ENCODE measurements at places on chromosomes 5 and 9.
A peak's percentile ranks its signal among the peaks of the same experiment; 100 is the strongest.

- DNase-seq = no peak
Observed at GRCh38 chr9:38036359-38037084, 32.5 kb downstream of the SHB start.

DNA sequence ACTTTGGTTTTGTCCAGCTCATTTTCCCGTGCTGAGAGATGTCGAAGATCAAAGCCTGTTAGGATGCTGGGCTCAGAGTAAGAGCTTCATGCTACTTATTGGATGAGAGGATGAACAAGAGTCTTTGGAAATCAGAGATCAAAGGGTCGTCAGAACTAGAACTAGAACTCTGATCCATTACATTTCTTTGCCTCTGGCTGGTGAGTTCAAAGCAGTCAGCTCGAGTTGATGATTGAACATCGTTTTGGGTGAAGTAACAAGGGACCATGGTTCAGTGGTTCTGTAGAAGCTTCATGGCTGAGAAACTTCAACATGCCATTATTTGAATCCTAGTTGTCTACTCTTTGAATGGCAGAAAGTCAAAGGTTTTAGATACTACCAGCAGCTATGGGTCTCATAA is 320.3 kb downstream of the ARHGEF28 start:
- DNase-seq = no peak

- DNase-seq = no peak
Observed at GRCh38 chr5:158642879-158643278, 456.8 kb downstream of the EBF1 start.

DNA sequence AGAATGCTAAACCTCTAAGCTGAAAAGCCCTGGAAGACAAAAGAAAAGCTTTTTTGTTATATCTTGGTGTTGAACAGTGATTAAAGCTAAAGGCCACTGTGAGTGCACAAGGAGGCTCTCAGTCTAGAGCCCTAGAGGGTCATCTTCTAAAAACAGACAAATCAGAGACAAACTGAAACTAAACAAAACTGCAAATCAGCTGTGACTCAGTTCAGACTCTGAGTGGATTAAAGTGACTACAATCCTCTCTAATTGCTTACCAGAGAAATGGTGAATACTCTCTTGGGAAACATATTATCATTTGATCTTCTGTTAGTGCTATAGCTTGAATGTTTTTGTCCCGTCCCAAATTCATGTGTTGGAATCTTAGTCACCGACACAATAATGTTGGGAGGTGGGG is 491.9 kb downstream of the CDH18 start:
- DNase-seq = no peak

DNA sequence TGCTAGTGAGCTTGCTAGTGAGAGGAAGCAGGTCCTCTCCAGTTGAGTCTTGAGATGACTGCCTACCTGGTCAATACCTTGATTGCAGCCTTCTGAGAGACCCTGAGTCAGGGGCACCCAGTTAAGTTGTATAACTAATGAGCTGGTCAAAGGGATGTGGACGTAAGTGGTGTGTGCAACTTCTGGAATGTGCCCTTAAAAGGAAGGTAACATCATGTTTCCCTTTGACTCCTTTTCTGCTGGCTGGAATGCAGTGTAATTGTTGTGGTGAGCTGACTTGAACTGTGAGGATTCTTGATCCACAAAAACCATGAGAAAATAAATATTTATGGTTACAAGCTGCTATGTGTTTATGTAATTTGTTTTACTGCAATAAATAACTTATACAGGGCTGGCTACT is 2.4 kb upstream of the SNX2 start:
- no peak for DNase-seq

GRCh38 chr5:137497396-137498290 is 1.5 kb downstream of the SPOCK1 start:
- no peak for DNase-seq

DNA sequence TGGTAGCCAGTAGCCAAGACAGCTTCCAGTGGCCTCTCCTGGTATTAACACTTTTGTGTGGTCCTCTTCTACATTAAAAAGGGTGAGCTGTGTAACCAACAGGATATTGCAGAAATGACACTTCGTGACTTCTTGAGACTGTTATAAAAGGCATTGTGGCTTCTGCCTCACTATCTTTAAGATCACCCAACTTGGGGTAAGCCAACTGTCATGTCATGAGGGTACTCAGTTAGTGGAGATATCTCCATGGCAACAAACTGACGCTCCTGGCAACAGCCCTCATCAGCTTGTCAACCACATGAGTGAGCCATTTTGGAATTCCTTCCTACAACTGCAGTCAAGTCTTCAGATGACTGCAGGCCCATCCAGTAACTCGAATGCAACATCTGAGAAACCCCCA is 121.7 kb downstream of the DEPDC1B start:
- no peak for DNase-seq

DNA sequence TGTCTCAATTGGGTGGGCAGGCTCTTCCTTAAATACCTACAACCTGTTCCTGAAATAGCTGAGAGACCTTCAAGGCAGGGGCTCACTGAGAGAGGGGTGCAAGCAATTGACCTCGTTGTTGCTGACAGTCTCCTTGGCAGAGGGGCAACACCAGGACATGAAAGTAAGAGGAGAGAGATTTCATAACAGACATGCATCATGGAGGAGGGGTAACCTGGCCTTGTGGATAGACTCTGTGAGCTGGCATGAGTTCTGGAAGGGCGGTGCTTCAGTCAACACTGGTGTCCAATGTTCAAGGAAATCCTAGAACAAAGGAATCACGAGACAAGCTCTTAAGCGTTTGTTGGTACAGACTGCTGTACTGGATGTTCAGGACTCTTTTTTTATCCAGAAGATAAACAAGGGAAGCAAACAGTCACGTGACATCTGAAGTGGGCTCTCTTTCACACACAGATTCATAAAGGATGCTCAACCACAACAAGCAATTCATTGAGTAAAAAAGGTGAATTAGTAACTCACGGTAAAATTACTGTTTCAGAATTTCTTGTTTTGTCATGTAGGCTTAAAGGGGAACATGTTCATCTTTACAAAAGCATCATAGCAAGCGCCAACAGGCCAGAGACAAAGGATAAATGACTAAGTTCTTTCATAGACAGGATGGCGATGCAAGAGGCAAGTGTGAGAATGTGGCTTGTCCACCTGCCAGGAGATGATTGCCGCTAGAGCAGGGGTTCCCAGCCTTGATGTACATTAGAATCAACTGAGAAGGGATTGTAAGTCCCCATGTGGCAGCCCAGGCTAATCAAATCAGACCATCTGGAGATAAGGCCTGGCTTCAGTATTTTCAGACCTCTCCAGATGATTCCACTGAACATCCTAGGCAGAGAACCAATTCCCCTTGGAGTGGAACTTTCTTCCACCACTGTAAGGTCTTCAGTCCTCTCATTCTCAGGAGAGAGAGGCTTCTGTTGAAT is 20.7 kb downstream of the ANKRA2 start:
- no peak for DNase-seq

DNA sequence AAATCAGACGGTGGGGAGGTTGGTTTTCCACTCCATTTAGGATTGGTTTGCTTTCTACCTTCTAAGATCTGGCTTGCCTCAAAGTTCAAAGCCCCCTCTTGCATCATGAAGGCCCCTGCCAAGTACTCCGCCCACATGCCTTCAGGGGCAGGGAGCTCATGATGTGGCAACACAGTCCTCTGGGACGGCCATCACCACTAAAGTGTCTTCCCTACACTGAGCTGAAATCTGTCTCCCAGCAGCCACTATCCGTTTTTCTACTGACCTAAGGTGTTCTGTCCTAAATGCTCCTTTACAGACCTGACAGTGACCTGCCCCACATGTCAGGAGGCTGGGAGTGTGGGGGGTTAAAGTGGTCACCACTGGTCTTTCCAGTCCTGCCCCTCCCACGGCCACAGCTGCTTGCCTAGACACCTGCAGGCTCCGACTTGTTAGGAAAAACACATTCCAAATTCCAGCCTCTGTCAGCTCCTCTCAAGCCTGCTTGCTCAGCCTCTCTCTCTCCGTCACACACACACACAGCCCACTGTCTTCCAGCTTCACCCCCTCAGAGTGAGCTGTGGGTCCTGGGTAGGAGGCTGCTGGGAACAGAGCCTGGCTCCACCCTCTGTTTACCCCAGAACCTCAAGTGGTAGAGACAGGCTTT is 44.9 kb downstream of the SHB start:
- no peak for DNase-seq

GRCh38 chr9:85554349-85554748 is 187.4 kb downstream of the AGTPBP1 start:
- no peak for DNase-seq

DNA sequence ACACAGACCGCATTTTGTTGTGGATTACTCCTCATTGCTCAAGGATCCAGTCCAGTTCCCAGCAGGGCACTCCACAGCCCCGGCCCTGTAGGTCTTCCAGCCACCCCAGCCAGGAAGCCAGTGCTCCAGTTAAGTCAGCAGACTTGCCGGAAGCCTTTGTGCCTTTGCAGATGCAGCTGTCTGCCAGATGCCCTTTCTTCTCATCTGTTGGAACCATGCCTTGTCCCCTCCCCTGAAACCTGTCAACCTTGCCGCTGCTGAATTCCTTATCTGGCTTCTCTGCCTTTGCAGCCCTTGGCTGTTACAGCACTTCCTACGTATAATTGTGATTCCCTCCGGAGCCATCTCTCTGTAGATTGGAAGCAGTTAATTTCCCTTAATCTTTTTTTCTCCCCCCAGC is 28.4 kb downstream of the PSAT1 start:
- peak; percentile 20 for DNase-seq

DNA sequence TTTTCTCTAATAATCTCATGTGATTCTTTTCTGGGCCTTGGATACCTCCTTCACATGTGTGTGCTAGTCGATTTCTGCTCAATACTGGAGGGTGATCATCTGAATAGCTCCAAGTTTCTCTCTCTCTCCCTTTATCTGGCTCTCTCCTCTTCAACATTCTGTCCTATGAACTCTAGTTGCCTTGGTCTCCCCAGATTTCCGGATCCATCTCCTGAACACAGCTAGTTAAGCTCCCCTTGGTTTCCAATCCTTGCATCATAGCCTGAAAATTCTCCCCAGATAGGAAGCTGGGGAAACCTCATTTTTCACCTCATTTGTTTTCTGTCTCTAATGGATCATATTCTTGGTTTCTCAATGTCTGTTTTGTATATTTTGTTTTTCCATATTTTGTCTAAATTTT is 832.3 kb downstream of the MTRR start:
- DNase-seq = no peak

GRCh38 chr9:136508729-136509500 is 26.1 kb upstream of the SEC16A start:
- DNase-seq = no peak

DNA sequence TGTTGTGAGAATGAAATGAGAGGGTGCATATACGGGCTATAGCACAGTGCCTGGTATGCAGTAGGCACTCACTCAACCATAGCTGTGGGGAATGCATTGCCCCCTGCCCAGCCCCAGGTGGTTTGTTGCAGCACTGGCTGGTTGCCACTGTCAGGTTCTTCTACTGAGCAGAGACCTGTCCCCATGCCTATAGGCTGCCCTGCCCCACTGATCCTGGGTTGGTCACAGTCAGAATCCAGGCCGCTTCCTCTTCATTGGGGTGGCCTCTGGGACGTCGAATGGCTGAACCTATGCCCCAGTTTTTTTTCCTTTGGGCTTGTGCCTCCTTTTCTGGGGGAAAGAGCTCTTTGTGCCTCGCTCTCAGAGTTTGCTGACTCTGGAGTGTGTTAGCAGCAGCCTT is 74.6 kb downstream of the RGS3 start:
- no peak for DNase-seq

GRCh38 chr5:103472830-103473229 is 89.8 kb downstream of the NUDT12 start:
- no peak for DNase-seq

DNA sequence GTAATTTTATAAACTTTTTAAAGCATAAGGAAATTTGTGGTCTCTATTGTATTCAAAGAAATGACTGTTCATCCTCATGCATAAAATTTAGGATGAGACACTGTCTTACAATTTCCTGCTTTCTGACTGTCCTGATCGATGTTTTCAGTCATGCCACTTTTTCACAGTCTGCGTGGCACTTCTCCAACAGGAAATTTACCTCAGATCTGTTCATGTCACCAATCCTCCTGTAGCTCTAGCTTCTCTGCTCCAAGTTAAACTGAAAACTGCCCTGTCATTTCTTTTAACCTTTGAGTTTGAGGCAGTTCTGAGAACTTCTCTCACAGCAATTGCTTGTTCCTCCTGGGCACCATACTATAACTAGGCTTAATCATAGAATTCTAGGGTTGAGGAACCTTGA is 455.1 kb downstream of the EFNA5 start:
- DNase-seq = no peak

DNA sequence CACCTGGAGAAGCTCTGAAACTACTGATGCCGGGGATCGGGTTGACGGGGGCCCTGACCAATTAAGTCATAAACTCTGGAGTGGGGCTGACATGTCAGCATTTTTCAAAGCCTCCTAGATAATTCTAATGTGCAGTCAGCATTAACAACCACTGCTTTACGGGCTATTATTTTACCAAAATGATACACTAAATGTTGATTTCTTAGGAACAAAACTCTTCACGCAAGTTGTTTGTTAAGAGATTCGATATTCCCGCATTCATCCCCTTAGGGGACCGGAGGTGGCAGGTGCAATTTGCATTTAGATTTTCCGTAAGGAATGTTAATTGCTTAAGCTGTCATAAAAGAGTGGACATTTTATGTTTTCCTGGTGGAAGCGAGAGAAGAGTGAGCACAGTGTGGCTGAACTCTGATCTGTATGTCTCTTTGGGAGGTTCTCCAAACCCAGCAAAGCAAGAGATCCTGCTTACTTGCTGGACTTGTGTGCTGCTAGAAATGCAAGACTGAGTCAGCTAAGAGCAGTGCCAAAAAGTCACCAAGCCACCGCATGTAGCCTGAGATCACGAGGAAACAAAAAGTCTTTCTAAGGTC is 77.6 kb downstream of the UGCG start:
- no peak for DNase-seq

- no peak for DNase-seq
Observed at GRCh38 chr5:64160201-64160600, 5.4 kb upstream of the RNF180 start.

- no peak for DNase-seq
Observed at GRCh38 chr5:124627815-124628595, 118.4 kb downstream of the ZNF608 start.

- no peak for DNase-seq
Observed at GRCh38 chr5:155475318-155475717, 461.8 kb downstream of the KIF4B start.

DNA sequence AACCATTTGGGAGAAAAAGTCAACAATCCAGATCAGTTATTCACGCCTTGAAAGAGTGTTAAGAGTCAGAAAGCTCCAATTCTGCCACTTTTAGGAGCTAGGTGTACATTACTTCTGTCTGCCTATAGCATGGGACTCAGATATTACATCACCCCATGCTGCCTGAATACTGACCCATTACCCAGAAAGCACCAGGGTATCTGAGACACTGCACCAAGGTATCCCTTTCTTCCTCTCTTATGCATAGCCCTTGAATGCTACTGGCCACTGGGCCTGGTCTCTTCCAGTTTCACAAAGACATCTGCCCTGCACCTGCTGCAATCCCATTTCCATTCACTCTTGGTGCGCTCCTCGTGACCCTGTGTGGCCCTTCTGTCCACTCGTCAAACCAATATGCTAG is 2.6 kb downstream of the STRBP start:
- DNase-seq = no peak

DNA sequence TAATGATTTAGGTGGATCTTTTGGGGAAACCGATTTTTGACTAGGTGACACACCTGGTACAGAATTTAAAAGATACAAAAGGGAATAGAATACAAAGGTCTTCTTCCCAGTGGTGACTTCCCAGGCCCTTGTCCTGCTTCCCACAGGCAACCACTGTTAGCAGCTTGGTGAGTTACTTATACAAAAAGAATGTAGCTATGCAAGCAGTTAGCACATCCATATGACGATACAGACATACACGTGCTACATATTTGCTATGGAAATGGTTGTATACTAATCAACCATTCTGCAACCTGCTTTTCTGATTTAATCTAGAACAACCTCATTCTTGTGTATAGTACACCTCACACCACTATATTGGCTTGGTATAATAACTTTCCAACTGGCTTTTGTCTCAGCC is 51.0 kb downstream of the OTULIN start:
- DNase-seq = no peak

Measured in AG09319 (cell line).